SK-N-SH (cell line): ENCODE measurements at places on chromosomes 1 and 21.

- DNase-seq, result no peak
Observed at GRCh38 chr1:11573116-11573692, 81.0 kb downstream of the FBXO2 start.

DNA sequence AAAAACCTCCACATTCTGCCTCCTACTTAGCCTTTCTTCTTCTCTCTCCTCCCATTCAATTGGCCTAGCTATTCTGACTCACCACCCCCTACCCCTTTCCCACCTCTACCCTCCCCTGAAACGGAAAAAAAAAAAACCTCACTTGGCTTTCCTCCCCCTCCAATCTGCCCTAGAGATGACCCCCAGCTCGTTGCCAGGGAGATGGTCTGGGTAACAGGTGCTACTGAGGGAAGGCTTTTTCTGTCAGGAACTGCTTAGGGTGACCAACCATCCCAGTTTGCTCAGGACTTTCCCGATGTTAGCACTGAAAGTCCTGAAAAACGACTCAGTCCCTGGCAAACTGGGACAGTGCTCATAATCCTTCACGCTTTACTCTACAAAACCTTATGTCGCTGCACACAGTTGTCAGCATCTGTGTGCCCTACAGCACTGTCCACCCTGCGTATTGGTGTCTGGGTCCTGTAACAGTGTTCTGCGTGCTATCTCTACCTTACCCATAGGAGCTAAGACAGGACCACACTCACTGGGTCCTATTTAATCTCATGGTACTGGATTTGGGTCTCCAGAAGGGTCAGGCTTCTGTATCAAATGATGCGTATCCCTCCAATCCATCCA, 7.7 kb upstream of the CADM3 start:
- no peak for DNase-seq

DNA sequence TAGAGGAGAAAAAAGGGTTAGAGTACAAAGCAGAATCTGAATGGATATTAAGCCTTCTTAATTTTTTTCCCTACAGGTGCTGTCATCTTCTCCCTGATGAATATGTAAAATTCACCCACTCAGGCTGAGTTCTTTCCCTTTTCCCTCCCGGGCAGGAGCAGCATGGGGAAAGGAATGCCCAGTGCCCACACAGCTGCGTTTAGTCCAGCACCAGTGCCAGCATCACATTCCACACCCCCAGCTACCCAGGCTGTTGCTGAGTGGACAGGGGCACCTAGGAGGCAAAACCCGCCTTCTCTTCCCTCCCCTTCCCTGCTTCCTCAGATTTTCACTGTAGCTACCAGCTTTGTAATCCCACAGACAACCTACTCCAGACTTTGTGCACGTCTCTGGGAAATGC, 3.4 kb upstream of the CADM3 start:
- DNase-seq, result no peak

DNA sequence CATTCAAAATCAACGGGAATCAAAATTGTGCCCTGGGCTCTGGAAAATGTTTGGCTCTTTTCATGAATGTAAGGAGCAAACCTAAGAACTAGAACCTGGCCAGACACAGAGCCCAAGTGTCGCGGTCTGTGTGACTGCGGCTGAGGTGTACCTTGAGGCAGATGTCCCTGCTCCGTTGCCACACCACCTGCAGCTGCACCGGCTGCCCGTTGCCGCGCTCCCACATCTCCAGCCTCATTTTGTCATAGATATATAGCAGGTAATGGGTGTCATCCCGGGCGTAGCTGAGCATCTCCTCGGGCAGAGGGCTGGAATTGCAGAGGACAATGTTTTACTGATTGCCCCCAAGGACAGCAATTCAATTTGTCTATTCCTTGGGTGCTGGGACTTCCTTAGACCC, 18.7 kb downstream of the EXOSC10 start:
- DNase-seq, result no peak

DNA sequence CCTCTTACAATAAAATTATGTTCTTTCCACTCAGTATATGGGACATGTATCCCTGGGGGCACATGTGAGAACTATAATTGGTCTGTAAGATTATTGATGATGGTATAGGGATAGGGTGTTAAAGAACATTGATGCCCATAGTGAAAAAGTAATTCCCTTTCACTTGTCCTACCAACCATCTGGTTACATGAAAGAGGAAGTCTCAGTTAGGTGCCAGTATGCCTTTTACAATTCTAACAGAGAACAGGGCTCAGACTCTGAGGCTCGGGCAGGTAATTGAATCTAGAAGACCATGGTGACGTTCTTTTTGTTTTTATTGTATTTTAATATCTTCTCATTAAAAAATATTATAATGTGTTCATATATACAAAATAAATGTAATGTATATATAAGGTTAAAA, 113.6 kb downstream of the FGGY start:
- DNase-seq, result no peak
